ENCODE measurements at places on chromosomes 5 and 9. TPM values are rescaled to one million over a fixed set of nuclear protein-coding genes. Genes with fewer than 3 reads are reported as not detected.

C5orf15 gene
- 29.9 TPM for total RNA-seq

HTR4 gene
- 0.25 TPM for total RNA-seq

SHC3 gene
- 0.72 TPM for total RNA-seq

PRSS3 gene
- 84.0 TPM for total RNA-seq

FAM200C gene
- total RNA-seq, result 1.3 TPM

CACNA1B gene
- not detected for total RNA-seq

DNA sequence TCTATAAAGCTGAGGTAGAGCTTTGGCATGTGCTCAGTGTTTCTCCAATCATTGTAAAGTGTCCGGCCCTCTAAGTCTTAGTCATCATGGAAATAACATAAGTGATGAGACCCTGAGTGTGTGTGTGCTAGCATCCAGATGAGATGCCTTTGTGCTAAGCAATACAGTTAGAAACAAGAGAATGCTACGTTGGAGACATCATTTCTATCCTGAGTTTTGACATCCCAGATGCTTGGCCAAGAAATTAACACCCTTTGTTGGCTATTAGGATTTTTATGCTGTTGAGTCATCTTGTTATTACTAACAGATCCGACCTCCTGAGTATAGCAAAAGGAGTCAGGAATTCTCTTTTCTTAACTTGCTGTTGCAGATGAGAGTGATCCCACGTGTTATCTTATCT, 508.0 kb downstream of the GADD45G start:
- no peak for DNase-seq

- no peak for DNase-seq
Observed at GRCh38 chr5:169595172-169595820, 11.7 kb downstream of the SPDL1 start.

- no peak for DNase-seq
Observed at GRCh38 chr5:138632900-138633489, 57.8 kb upstream of the HSPA9 start.

- DNase-seq, result no peak
Observed at GRCh38 chr5:41182666-41183065, 30.7 kb downstream of the C6 start.

GRCh38 chr9:3001311-3001710, 157.4 kb upstream of the PUM3 start:
- no peak for DNase-seq

GRCh38 chr9:110059461-110059860, 148.5 kb downstream of the C9orf152 start:
- no peak for DNase-seq

GRCh38 chr9:131879911-131880290, 140.0 kb upstream of the RAPGEF1 start:
- no peak for DNase-seq

- DNase-seq, result no peak
Observed at GRCh38 chr9:110443146-110443865, 105.6 kb upstream of the TXNDC8 start.

DNA sequence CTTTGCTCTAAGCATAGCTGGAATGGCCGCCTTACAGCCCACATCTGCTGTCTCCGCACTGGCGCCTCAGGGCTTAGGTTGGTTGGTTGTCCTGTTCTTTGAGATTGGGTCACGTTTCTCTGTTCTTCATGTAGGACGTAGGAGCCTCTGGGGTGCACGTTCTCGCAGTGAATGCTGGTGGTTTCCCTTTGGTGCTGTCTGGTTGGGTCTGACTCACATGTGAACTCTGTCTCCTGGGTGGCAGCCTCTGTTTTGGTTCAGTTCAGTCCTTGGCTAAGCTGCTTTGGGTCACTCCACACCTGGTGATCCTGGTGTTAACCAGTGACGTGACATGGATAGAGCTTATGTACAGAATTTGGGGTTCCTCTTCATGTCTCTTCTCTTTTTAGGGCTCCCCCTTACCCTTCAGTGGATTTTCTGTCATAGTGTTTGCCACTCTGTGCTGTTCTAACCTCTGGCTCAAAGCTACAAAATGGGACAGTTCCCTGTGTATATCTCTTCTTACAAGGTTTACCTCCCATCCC, 12.6 kb upstream of the LPCAT1 start:
- DNase-seq, result peak; percentile 86

DNA sequence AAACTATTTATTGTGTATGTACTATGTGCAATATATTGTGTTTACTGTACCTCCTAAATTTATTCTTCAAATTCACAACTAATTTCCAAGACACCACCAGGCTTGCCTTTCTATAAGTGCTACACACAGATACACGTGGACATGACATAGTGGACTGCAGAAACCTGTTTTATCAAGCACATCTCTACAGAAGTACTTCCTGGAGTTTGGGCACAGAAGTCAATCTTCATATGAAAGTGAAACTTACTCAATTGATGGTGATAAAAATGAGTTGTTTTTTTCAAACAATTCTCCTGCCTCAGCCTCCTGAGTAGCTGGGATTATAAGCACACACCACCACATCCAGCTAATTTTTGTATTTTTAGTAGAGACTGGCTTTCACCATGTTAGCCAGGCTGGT, 57.6 kb downstream of the NLN start:
- DNase-seq, result no peak

- DNase-seq, result no peak
Observed at GRCh38 chr5:62152394-62153087, 153.5 kb upstream of the KIF2A start.
